Esophagus squamous epithelium (tissue), 5 donors: ENCODE measurements at places on chromosomes 7 and 10.

GRCh38 chr10:19629567-19629966, 186.7 kb upstream of the PLXDC2 start:
- no peak for DNase-seq

DNA sequence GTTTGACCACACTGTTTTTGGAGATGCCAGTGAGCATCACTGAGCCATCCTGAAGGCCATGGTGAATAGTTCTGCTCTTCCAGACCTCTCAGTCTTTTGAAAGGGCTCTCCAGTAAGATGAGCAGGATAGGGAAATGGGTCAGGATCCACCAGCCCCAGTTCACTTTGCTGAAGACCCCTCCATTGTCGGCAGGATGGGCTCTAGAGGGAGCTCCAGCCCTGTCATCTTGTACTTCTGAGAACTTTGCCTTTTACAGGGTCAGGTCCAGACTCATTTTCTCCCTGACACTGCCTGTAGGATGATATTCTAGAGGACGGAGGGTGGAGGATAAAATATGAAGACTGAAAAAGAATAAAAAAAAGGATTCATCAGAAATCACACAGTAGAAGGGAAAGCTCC, 13.1 kb downstream of the LHFPL3 start:
- no peak for DNase-seq

DNA sequence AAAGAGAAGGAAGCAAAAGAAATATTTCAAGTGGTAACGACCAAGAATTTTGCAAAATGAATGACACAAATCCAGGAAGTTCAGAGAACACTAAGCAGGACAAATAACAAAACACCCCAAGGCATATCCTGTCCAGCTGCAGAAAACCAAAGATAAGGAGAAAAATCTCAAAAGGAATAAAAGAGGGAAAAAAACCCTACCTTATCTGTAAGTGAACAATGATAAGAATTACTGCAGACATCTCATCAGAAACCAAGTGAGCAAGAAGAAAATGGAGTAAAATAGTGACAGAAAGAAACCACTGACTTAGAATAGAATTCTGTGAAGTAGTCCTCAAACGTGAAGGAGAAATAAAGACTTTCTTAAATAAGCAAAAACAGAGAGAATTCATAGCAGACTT, 21.8 kb downstream of the CARD11 start:
- DNase-seq, result no peak

DNA sequence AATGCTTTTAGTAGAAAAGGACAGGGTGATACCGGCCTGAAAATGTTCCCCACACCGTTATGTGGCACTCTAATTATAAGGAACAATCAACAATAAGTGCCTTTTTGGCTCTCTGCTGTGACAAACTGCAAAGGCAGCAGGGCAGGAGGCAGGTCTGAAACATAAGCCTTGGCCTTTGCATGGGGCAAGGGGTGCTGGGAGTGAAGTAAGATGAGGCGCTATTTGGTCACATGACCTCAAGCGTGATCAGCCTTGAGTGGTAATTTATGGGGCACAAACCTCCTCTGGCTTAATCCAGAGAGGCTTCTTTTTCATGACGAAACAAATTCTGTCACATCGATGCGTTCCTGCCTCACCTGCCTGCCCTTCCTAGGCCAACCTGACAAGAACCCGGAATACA, 202.7 kb downstream of the TAX1BP1 start:
- no peak for DNase-seq

DNA sequence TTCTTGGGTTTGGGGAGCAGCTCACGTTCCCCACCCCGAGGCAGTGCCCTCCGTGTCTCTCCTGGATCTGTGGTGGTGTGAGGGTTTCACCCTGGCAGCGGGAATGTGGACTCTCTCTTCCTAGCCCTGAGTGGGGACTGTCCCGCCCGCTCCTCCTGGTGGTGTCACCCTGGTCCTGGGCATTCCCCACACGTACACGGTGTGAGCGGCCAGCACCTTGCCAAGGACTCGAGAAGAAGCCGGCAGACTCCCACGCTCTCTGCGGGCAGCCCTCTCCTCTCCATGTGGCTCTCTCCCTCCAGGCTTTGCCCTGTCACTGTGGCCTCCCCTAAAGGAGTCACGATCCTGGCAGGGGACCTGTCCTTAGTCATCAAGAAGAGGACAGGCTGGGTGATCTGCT, 24.0 kb downstream of the DPYSL4 start:
- no peak for DNase-seq

- no peak for DNase-seq
Observed at GRCh38 chr7:26081638-26082037, 70.4 kb upstream of the NFE2L3 start.

GRCh38 chr7:33636359-33636758, 269.0 kb upstream of the BMPER start:
- DNase-seq, result no peak

DNA sequence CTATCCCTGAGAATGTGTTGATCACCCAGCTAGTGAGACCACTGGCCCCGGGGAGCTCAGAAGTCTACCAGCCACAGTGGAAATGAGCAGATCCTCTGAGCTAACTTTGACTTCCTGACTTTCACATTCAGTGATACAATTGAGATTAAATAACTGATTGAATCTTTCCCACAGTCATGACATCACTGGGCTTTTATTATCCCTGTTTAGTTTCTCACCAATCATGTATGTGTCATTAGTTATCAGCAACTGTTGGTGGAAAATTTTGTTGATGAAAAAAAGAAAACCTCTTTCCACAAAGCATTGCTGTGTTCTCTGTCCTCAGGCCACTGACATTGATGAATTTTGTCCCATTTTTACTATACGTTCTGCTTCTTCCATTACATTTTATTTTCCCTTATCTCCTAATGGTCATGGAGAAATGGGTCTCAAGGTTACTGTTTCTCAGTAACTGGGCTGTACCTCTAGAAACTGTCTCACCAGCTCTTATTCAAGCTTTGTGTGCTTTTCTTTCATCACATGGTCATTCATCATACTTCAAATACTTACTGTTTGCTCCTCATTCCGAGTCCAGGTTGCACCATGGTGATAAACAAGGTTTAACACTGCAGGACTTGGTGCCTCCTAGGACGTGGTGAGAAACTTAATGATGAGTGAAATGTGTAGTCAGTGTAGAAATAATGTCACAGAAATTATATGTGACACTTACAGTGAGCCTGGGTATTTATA, 304.7 kb downstream of the CDK14 start:
- no peak for DNase-seq

DNA sequence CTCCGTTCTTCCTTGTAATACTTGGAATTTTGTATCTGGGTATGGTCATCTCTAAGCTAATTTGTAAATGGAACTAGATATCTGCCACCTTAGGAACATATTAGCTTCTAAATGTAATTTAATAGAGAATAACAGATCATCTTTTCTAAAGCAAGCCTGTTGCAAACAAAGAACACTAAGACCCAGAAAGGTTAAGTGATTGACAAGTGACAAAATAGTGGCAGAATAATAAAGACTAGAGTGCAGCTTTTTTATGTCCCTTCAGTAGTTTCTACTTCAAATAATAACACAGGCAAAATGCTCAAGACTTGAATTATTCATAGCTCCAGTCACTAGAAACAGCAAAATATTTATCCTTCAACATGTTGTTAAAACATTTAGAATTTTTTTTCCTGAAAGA, 91.7 kb downstream of the MET start:
- no peak for DNase-seq
